ENCODE measurements at places on chromosomes 3 and 15.
A peak's percentile ranks its signal among the peaks of the same experiment; 100 is the strongest.

DNA sequence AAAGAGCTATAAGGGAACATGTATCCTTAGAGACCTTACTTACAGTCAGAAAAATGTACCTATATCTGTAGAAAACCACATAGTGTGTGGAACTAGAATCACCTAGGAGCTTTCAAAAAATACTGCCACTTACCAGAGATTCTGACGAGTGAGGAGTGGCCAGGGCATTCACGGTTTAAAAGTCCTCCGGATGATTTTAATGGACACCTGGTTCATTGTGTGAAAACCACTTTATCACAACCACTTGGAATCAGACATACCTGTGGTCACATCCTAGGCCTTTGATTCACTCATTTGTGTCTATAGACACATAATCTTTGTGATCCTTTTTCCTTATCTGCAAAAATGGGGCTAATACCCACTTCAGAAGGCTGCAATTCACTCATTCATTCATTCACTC, 159.8 kb downstream of the MBNL1 start:
- no peak for DNase-seq

GRCh38 chr15:101132390-101133180, 119.3 kb downstream of the CHSY1 start:
- DNase-seq = no peak

DNA sequence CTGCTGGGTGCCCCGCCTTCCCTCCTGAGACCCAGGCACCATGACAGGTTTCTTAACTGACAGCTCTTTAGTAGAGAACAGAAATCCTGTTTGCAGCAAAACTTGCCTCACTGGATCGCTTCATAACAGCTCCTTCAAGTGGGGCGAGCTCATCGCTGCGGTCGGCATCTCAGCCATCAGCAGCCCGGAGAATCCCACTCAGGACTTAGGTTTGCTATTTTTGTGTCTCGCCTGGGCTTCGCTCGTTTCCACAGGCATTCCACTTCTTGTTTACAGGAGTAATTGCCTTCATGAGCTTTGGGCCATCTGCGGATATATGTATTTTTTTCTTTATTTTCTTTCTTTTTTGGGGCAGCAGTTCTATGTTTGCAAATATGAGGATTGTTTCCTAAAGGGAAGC, 15.7 kb downstream of the KLF13 start:
- DNase-seq = no peak

DNA sequence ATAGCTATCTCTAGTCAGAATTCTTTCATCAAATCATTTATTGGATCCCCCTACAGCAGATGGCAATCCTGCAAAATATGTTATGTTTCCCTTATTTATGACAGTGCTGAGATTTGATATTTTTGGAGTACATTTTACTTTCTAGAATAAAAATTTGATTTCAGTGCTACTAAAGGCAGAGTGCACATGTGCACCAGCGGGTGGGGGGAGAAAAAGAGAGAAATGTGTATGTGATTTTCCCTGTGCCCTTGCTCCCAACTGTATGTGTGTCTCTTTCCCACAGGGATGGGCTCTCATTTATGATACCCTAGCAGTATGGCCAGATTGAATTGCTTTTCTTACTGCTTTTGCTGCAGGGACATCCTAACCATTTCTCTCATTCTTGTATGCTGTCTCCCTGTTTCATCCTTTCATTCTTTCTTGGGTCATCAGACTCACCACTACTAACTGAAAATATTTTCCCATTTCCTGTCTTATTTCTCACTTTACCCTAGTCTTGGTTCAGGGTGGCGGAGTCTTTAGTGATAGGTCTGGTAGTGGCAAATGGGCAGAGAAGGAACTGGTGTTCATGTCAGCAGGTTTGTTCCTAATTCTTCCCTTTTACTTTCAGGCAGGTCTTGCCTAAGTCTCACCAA, 140.7 kb downstream of the TCF12 start:
- no peak for DNase-seq

GRCh38 chr3:36494461-36495109, 114.3 kb downstream of the STAC start:
- DNase-seq = no peak

GRCh38 chr3:69422751-69423150, 36.9 kb upstream of the FRMD4B start:
- DNase-seq = no peak

DNA sequence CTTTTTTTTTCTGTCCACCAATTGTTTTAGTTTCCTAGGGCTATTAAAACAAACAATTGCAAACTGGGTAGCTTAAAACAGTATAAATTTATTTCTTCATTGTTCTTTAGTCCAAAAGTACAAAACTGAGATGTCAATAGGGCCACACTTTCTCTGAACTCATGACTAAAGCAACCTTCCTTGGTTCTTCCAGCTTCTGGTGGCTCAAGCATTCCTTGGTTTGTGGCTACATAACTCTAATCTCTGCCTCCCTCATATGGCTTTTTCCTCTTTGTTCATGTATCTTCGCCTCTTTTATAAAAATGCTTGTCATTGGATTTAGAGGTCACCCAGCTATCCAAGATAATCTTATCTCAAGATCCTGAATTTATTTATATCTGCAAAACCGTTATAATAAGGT, 914.5 kb upstream of the EPHA6 start:
- DNase-seq = no peak

DNA sequence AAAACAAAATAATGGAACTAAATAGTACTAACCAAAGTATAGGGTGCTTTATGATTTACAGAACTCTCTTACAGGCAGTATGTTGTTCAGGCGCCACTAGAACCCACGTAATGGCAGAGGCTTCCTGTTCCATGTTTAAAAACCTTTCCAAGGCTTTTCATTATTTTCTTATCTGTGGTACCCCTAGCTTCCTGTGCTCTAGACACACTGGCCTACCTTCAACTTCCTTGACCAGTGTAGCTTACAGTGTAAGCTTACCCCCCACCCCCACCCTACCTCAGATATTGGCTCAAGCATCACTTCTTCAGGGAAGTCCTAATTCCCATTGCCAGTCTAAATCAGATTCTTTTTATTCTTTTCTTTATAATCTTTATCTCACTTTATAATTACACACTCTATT, 2.9 kb downstream of the NR2C2 start:
- DNase-seq = no peak

DNA sequence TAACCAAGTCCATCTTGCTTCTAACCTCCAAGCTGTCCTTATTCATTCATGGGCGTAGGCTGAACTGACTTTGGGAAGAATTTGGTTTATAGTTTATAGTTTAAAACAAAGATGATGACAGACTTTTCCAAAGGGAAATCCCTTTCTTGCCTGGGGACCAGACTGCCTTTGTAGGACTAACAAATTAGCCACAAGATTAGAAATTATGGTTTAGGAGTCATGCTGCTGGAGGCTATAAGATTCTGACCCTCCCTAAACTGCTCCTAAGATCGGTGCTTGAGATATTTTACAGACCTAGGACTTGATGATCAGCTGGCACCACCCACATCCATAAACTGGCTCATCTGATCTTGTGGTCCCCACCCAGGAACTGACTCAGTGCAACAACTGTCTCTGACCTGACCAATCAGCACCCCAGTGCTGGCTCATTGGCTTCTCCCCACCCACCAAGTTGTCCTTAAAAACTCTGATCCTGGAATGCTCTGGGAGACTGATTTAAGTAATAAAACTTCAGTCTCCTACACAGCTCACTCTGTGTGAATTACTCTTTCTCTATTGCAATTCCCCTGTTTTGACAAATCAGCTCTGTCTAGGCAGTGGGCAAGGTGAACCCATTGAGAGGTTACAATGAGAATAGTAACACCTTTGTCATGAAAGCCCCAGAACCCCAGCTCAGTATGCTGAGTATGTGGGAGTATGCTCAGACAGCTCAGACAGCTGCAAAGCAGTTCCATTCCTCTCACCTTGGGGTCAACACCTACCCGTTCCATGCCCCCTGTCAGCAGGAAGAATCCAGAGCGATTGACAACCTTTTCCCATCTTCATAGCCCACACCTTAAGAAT, 51.6 kb upstream of the C15orf39 start:
- peak; percentile 35 for DNase-seq

DNA sequence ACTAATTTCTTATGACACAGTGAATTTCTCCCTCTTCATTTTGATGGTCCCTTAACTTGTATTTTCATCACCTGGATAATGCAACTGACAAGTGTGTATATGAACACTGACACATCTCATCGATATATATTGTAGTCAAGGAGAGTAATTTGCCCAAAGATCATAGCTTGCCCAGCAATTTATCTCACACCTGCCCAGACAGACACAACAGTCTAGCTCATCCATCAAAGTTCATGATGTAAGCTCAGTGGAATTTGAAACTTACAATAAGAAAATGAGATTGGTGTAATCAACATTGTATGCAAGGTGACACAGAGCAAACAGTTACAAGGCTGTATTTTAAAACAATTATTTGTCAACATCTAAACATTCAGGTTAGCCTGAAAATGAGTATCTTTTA, 805.8 kb downstream of the NAALADL2 start:
- no peak for DNase-seq

DNA sequence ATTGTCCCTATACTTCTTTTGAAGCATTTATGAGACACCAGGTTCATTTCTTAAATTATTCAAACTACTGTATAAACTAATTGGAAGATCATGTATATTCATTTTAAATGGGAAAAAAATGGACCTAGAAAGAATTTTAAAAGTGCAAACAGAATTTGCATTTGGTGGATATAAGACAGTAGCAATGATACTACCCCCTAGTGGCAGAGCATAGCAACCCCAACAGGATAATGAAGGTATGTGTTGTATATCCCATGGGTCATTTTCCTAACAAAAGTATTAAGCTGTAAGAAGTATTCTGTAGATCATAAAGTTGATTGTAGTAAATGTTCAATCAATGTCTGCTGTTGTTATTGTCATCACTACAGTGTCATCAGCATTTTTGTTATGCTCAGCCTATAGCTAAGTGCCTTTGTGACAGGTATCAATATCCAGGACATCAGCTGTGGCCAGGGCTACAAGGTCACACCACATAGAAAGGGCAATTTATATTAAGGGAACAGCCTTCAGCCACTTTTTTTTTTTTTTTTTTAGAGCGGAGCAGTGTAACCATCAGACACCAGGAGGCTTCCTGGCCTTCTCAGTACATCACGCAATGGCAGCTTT, 175.8 kb downstream of the FOXB1 start:
- no peak for DNase-seq

GRCh38 chr15:46591462-46591861, 956.6 kb downstream of the SQOR start:
- DNase-seq = no peak

- DNase-seq = no peak
Observed at GRCh38 chr3:164852866-164853265, 225.4 kb downstream of the SI start.

DNA sequence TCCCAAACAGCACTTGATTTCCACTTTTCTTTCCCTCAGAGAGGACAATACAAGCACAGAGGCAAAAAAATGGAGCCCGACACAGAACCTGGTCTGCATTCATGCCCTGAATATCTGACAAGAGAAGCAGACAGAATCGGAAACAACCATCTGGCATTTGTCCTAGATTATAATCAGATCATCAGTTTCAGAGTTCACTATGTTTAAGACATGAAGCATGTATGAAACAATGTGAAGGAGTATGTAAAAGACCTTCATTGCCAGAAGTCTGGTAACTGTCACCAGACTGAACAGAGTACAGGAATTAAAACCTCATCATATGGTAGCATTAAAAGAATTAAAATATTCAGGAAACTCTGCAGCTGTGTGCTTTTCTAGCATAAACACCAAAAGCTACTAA, 65.0 kb downstream of the SETD2 start:
- no peak for DNase-seq
